ENCODE measurements at places on chromosomes 16 and 17.

DNA sequence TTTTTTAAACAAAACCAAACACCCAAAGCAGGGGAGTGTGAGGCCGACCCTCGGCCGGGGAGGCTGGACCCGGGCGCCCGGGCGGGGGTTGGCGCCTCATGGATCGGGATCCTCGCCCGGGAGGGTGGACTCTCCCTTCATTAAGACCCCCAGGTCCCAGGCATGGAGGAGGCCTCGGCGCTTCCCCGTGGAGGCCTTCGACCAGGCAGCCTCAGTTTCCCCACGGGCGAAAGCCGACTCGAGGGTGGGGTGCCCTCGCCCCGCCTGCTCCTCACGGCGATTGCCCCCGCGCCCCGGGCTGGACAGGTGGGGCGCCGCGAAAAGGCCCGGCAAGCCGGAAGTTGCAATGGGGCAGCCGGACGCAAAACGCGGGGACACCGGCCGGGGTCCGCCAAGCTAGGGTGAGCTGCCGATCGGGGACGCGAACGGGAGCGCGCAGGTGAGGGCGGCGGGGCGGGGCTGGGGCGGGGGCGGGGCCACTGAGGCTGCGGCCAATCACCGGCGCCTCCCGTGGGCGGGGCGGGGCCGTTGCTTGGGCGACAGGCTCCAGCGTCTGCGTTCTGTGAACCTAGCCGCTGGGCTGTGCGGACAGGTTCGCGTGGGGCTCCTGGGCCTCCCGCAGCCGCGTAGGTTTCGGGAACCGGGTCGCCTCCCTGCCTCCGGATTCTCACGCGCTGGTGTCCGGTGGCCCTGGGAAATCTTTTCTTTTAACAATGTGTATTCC, 6.0 kb upstream of the ZNF205 start:
- DNase-seq = peak; percentile 96

DNA sequence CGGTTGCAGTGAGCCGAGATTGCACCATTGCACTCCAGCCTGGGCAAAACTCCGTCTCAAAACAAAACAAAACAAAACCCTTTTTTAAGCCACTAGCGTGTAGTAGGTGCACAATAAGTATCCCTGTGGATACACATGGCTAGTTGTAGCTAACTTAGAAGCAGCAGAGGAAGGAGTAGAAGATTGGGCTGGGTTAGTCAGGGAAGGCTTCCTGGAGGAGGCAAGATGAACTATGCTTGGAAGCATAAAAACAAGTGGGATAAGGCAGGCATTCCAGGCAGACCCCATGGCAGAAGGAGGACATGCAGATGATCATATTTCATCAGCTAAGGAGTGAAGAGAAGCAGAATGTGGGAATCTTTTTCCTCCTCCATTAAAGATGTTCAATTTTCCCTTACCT, 83.4 kb downstream of the IRX5 start:
- no peak for DNase-seq

GRCh38 chr17:72128039-72128438, 7.2 kb downstream of the SOX9 start:
- no peak for DNase-seq

DNA sequence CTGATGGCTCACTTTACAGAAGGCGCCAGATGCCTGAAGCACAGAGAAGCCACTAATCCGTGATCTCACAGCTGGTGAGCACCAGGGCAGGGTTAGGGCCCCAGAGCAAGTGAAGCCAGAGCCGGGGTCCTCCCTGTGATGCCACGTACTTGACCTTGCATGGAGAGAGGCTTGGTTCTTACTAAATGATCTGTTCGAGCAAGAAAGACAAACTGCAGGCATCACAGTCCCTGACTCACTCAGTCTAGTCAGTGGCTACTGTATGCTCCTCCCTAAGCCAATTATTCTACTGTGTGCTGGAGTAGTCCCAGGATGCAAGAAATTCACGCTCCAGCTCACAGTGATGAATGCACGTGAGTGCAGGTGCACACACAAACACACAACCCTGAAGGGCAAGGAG, 55.4 kb downstream of the SDK2 start:
- DNase-seq = no peak

DNA sequence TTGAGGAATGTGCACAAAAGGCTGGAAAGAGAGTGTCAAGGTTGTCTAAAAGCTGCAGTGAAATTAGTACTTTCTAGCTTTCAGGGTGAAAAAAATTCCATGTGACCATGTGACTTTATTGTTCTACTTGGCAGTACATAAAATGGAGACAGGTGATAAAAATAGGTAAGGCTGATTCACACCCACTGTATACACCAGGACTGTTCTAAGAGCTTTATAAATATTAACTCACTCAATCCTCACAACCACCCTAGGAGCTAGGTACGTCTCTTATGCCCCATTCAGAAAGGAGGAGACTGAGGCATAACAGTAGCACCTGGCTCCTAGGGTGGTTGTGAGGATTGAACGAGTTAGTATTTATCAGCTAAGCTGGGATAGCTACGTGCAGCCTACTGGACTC, 28.2 kb upstream of the DNAH17 start:
- no peak for DNase-seq

DNA sequence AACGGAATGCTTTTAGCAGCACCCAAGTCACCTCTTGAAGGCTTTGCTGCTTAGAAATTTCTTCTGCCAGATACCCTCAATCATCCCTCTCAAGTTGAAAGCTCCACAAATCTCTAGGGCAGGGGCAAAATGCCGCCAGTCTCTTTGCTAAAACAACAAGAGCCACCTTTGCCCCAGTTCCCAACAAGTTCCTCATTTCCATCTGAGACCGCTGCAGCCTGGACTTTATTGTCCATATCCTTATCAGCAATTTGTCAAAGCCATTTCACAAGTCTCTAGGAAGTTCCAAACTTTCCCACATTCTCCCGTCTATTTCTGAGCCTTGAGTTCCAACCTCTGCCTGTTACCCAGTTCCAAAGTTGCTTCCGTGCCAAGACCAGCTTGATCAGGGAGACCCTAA, 27.4 kb downstream of the TMC6 start:
- peak; percentile 56 for DNase-seq

DNA sequence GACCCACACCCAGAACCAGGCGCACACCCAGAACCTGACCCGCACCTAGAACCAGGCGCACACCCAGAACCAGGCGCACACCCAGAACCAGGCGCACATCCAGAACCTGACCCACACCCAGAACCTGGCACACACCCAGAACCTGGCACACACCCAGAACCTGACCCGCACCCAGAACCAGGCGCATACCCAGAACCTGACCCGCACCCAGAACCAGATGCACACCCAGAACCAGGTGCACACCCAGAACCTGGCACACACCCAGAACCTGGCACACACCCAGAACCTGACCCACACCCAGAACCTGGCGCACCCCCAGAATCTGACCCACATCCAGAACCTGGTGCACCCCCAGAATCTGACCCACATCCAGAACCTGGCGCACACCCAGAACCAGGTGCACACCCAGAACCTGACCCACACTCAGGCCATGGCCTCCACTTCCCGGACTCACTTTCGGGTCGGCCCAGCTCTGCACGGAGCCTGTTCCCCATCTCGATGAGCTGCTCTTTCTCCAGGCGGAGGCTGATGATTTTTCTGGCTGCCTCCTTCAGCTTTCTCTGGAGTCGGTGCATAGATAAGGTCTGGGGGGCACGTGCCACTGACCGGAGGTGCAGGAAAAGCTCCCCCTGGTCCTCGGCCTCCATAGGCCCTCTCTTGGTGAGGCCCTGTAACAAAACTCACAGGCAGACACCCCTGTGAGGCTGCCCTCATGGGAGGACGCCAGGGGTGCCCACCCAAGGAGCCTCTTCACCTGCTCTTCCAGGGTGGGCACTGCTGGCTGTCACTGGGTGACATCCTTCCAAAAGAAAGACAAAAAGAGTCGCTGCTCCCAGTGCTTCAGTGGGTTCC, 53.3 kb upstream of the FASN start:
- DNase-seq = no peak

- peak; percentile 42 for DNase-seq
Measured at GRCh38 chr17:43814026-43814425, 18.9 kb downstream of the MPP3 start.

DNA sequence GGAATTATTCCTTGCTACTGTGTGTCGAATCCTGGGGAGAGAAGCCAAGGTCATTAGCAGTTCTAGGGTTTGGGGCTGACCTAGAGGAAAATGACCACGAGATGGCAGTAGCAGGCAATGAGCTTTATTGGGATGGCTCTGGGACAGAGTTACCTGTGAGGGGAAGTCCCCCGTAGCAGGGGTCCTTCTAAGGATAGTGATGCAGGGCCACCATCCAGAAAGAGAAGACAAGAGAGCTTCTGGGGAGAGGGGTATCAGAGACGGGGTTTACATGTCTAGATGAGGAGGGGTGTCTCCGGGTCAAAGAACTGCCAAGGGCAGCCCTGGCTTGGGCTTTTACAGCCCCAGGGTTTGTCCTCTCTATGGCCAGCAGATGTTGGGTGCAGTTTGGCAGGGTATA, 6.4 kb upstream of the GGT6 start:
- DNase-seq = no peak

DNA sequence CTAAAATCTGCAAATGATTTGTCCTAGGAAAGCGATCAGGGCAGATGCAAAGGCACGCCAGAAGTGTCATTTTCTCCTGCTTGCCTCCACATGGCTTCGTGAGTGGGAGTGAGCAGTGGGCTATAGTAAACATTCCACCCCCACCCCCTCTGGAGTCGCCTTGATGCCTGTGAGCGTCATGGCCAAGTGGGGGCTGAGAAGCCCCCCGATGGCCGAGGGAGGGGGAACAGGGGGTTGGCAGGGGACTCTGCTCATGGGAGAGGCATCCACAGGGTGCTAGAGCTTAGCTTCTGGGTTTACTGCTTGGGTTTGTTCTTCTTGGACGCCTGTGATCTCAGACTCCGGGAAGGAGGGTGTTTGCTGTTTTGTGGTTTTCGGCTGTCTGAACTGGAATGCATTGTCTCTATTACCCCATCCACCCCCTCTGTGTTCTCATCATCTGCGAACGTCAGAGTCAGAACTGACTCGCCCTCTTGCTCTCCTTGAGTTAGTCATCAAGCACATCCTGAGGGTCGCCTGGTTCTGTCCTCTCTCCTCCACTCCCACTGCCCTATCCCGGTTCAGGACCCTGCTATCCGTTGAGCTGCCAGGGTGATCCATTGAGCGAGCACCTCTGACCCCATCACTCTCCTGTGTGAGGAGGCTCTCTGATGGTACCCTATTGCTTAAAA, 15.4 kb downstream of the TNS4 start:
- peak; percentile 83 for DNase-seq

- no peak for DNase-seq
Measured at GRCh38 chr17:14261406-14261805, 24.7 kb upstream of the CDRT15 start.

GRCh38 chr16:75805946-75806345, 79.7 kb upstream of the CPHXL start:
- DNase-seq = no peak

DNA sequence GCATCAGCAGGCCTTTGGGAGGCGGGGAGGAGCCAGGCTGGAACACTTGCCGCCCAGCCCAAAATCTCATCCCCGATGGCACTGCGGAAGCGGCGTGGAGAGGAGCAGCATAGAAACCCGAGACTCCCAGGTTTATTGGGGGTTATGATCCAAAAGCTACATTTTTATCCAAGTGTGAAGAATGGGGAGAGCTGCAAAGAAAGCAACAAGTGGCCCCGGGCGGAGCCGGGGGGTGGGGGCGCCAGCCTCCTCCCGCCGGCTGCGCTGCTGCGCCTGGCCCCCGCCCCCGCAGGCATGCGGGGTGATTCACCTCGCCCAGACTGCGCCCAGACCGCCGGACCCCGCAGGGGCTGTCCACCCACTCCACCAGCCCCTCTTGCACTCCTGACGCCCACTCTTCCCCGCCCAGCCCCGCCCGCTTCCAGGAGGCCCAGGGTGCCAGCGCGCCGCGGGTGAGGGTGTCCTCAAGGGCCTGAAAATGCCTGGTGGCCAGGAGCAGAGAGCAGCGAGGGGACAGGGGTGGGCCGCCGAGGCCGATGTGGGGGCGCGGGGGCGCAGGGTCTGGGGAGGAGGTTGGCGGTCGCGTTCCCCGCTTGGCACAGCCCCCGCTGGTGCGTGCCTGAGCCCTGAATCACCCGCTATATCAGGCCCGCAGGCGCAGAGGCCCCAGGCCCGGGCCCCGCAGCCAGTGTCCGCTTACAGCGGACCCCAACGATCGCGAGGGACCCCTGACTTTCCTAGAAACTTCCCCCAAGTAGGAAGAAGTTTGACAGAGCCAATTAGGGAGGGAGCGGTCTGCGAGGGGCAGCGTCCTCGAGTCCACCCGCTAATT, 1.3 kb downstream of the CAVIN1 start:
- peak; percentile 82 for DNase-seq

- DNase-seq = no peak
Measured at GRCh38 chr16:17160285-17160853, 310.4 kb downstream of the XYLT1 start.

DNA sequence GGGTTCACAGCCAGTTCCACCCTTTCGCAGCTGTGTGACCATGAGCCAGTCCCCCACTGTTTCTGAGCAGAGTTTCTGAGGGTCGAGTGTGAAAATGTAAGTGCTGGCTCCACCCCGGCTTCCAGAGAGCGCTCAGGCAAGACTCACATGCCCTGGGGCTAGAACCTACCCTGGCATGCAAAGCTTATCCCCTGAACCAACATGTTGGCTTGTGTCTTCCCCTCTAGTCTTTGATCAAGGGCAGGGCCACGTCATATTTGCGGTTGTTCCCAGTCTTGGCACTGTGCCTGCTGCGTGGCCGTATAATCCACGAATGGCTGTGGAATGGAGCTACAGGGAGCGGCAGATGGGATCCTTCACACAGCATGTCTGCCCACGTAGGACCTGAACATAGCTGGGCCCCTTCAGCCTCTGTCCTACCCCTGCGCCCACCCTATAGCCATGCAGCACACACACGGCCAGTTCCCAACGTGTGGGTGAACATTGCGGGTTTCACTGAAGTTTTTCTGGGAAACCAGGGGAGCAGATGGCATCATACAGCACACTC, 84.8 kb downstream of the MRM1 start:
- no peak for DNase-seq

DNA sequence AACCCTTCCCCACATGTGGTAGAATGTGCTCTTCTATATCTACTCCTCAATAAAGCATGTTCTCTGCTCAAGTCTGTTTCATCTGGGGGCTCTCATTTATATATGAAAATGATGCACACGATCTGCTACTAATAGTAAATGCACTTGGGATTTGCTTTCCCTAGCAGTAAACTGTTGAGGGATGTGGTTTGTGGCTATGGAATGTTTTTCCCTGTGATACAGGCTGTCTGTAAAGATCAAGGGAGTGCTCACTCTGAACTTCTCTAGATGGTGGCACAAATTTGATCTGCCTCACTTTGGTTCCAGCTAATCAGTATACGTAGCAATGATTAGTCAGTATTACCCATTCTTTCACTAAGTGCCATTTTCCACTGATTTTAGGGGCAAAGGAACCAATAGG, 18.8 kb downstream of the TAC4 start:
- no peak for DNase-seq
